ENCODE measurements at places on chromosomes 7 and 10.
A peak's percentile ranks its signal among the peaks of the same experiment; 100 is the strongest.

- no peak for DNase-seq
These were observed 36.9 kb downstream of the DDIT4 start for GRCh38 chr10:72310636-72311035.

GRCh38 chr7:157889480-157889879 lies 552.7 kb downstream of the DNAJB6 start:
- no peak for DNase-seq

DNA sequence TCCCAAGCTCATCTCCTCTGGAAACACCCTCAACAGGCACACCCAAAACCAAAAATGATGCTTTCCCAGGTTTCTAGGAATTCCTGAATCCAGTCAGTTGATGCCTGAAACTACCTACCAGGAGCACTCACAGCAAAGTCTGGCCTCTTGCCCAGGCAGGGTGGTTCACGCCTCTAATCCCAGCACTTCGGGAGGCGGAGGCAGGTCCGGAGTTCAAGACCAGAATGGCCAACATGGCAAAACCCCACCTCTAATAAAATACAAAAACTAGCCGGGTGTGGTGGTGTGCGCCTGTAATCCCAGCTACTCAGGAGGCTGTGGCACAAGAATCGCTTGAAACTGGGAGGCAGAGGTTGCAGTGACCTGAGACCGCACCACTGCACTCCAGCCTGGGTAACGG lies 1.9 kb downstream of the MAD1L1 start:
- DNase-seq = no peak

GRCh38 chr7:137996871-137997270 lies 5.0 kb downstream of the CREB3L2 start:
- no peak for DNase-seq

DNA sequence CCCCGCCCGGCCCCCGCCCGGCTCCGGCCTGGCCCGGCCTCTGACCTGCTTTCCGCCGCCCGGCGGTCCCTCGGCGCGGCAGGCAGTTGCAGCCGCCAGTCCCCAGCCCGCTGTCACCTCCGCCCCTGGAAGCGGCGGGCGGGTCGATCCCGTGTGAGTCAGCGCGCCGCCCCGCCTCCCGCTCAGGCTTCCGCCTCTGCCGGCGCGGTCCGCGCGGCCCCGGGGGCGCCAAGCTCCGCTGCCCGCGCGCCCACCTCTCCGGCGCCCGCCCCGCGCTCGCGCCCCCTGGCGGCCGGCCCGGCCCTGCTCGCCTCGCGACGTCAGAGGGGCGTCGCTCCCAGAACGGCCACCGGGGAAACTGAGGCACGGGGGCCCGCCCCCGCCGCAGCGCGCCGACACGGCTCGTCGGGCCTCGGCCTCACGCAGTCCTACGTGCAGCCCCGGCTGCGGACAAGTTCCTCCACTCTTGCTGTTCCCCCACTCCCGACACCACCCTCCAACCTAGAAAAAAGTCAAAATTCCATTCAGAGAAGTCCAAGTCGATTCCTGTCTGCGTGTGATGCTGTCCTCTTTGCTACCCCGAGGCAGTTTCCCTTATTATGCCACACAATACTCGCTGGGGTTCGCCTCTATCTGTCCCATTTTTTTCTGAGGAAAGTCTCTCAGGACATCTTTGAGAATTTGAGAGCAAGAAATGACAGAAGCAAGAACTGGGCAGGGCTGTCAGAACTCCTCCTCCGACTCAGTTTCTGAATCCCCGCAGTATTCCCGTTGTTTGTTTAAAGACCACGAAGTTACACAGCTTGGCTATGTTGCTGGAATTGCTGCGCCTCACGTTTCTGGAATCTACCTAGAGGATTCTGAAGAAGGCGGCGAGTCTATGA lies at the start of gene DNMBP:
Gene DNMBP, minus strand, starts transcription at position 155 of the 884 bp plus-strand sequence. CDS start 37,823 bp downstream, outside the sequence.
- DNase-seq = peak; percentile 91

DNA sequence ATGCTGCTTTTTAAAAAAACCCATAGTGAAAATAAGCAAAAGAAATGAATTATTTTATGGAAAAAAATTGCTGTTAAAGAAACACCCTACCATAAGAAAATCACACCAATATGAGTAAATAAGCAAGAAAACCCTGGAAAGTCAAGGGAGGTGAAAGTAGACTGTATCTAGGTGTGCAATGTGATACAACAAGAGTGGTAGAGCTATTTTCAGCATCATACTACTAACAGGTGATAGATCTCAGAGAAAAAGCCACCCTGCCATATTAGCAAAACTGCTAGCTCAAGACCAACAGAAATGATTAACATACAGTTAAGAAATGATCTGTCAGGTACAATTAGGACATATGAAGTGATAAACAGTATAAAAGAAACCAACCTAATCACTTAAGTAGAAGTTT lies 54.8 kb downstream of the UBE2H start:
- no peak for DNase-seq

- DNase-seq = no peak
These were observed 23.8 kb downstream of the ZMIZ2 start for GRCh38 chr7:44772440-44772839.

DNA sequence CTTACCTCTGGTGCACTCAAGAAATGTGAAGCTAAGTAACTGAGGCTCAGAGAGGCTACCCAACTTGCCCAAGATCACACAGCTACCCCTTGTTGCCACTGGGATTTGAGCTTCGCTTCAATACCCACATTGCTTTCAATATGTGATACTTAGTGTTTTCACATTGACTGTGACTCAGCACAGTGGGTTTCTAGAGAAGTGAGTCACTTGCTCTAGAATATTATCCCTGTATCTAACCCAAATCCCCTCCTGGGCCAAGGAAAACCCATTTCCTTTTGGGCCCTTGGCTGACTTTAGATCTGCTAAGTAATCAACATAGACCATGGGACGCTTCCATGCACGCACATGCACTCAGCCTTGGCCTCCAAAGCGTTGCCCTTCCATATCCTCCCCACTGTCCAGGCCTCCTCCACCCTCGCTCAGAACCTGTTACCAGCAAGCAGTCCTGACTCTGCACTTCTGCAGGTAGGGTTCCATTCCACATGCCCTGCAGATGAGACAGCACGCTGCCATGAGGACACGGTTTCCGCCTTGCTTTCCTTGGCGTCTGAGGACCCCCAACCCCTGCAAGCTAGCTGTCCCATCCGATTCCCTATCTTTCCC lies 87.7 kb upstream of the CHST15 start:
- no peak for DNase-seq

DNA sequence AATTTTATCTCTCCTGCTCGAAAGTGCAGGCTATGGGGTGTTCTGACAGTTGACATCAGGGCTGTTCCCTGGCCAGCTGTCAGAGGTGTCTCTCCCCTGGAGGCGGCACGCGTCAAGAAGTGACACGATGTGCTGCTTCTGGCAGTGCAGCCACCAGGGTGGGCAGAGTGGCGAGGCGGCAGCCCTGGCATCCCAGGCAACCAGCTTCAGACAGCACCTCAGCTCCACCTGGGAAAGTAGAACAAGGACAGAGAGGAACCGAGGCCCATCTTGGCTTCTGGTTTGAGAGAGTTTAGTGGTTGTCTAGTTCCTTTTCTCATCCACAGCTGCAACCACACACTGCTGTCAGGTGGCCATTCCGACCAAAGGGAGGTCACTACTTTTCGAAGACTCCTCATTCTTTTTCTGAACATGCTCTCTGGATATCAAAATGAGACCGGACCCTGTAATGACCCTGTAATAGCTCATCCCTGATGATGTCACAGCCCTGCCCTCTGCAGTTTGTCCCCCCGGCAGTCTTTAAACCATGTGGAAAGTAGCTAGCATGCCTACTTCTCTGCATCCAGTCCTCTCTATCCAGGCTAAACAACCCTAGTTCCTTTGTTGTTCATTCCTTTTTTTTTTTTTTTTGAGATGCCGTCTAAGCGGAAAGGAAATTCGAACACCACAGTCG lies 381.0 kb upstream of the NRP1 start:
- DNase-seq = no peak

DNA sequence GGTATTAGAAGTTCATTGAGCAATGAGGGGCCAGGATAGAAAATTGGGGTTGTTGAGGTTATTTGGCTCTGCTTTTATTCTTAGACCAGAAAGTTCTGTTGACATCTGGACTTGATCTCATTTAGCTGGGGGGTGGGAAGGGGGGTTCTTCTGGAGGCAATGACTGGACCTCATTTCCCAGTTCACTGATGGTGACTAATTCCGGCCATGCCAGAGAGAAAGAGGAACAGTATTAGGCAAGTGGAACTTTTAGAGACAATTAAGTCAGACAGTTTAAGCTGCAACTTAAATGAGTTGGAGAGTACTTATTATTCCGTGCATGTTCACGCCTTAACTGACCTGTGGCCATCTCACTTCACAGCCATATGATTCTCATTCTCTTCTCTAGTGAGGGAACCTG lies 512.5 kb downstream of the REEP3 start:
- DNase-seq = no peak

GRCh38 chr10:69317175-69317604 lies 38.9 kb downstream of the HK1 start:
- DNase-seq = no peak

DNA sequence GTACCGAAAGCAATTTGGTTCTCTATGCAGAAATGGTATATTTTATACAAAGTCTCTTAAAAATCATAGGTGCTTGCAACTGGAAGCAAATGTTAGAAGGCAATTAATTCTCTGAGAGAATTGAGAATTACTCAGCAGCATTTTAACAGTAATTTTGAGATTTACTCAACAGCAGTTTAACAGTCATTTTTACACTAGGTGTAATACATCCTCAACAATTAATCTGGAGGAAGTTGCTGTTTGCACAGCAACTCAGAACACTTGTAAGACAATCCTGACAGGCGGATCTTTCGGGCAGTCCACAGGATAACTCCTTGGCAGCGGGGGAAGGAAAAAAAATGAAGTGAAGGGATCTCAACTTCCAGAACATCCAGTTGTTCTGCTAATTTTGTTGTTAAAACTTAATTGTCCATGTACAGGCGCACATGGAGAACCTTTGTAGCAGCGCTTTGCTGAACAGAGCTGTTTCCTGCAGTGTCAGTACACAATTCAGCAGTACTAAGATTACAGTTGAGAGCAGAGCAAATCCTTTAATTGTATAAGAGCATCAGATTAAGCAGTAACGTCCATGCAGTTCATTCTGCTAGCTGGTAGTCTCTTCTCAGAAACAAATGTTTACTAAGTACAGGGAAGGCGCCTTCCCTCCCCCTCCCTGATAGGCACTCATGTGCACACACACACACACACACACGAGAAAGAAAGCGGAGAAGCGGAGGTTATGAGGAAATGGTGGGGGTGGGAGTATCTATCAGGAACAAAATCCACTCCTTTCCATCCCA lies 43.8 kb downstream of the ENO4 start:
- no peak for DNase-seq

DNA sequence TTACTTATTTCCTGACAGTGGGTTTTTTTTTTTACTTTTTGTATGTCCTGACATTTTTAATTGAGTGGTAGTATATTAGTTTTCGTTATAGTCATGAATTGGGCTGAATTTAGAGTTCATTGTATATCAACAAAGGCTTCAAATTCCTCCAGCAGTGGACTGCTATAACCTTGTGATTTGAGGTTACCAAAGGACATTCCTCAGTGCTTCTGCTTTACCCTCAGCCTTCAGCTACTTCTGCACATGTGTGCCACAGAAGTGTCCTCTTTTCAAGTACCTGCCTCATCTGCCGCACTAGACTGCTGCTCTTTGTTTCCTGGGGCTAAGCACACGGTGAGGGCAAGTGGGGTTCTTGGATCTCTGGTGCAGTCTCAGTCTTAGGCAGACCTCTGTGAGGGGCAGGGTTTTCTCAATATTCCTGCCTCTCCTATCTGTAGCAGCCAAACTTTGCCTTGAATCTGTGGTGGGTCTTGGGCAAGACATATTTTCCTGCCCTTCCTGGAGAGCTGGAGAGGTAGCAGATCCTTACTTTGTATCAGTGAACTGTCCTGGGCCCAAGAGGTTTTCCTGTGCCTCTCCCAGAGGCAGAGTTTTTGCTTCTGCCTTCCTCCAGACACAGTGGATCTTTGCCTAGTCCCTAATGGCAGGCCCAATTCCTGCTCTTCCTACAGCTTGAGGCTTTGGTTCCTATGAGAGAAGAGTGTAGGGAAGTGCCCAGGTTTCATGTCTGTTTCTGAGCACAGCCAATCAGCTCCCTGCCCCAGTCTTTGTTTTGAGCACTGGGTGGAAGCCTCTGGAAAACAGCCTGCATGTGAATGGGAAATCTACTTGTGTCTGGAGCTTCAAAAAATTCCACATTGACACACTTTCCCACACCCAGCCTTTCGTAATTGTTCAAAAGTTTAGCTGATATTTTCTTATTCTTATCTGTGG lies 39.0 kb upstream of the STRIP2 start:
- no peak for DNase-seq

DNA sequence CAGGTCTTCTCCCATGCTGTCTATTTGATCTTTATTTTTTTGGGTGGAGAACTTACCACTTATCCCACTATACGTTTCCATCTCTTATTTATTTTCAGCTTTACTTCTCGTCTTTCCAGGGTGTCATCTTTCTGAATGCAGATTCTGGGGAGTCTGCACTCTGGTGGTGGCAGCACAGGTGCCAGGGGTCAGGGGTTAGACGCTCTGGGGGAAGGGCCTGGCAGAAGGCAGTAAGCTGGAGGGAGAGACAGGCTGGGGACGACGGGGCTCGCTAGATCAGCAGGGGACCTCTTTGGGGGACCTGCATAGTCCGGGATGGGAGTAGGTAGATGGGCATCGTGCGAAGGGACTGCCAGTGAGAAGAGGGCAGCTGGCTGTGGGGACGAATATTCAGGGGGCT lies 22.3 kb downstream of the CHST12 start:
- no peak for DNase-seq

DNA sequence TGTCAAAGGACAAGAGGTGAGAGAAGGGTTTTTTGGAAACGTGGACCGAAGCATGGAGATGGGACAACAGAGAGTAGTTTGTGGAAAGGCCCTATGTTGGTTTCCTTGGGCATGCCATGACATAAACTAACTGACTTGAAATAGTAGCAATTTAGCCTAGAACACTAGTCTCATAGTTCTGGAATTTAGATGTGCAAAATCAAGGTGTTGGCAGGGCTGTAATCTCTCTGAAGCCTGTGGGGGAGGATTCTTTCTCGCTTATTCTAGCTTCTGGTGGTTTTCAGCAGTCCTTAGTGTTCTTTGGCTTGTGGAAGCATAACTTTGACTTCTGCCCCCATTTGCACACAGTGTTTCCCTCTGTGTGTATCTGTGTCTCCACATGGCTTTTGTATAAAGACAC lies 283.4 kb downstream of the GFRA1 start:
- no peak for DNase-seq

- no peak for DNase-seq
These were observed 11.2 kb upstream of the CUZD1 start for GRCh38 chr10:122856902-122857301.

GRCh38 chr7:143484119-143484518 lies 6.4 kb downstream of the TAS2R41 start:
- DNase-seq = peak; percentile 56

DNA sequence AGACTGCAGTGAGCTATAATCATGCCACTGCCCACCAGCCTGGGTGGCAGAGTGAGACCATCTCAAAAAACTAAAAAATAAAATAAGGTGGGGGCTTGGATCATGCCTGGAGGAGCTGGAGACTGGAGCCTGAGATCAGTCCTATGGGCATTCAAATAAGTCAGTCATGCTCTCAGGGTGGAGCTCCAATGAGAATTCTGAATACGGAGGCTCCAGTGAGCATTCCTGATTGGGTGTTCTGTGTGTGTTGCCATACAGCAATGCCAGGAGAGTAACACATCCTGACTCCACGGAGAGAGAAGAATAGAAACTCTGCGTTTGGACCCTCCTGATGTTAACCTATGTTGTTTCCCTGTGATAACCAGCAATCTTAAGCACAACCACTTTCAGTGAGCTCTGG lies 16.0 kb downstream of the UBE2D4 start:
- no peak for DNase-seq

GRCh38 chr7:120475994-120476393 lies 203.0 kb downstream of the KCND2 start:
- no peak for DNase-seq

- DNase-seq = no peak
These were observed 97.5 kb downstream of the MICALL2 start for GRCh38 chr7:1361756-1362125.

- no peak for DNase-seq
These were observed 710.1 kb upstream of the KCND2 start for GRCh38 chr7:119562839-119563238.
